ENCODE measurements at places on chromosomes 6 and 20. TPM values are rescaled to one million over a fixed set of nuclear protein-coding genes. Genes with fewer than 3 reads are reported as not detected.

EMILIN3 gene
- 0.96 TPM for total RNA-seq

DLL1 gene
- 75.3 TPM for total RNA-seq

PGBD1 gene
- 11.7 TPM for total RNA-seq

MLIP gene
- total RNA-seq, result 1.3 TPM

PRDM13 gene
- total RNA-seq, result not detected

CAGE1 gene
- not detected for total RNA-seq

HCK gene
- total RNA-seq, result not detected

DNA sequence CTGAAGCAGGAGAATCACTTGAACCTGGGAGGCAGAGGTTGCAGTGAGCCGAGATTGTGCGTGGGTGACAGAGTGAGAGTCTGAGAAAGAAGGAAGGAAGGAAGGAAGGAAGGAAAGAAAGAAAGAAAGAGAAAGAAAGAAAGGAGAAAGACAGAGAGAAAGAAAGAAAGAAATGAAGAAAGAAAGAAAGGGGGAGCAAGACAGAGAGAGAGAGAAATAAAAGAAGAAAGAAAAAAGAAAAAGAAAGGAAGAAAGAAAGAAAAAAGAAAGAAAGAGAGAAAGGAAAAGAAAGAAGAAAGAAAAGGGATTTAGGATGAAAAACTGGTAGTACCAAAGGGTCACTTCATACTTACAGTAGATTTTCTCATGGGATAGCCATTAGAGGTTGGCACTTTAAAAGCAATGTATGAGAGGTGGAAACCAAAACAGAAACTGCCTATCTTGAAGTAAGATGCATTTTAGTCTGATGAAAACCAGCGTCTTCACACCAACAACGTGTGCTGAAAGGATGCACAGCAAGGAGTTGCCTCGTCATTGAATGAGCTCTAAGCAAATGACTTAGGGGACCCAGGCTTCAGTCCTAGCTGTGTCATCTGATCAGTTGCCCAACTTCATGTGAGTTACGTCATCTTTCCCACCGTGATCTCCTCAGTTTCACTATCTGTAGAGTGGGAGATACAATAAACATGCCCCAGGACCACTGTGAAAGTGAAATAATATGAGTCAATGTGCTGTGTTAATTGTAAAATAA, 133.9 kb upstream of the NEDD9 start:
- DNase-seq, result no peak
- no peak overlapping the region for H3K27ac ChIP-seq
- H3K36me3 ChIP-seq, result no peaks in the 10 kb centered on the region
- no peak overlapping the region for H3K4me3 ChIP-seq
- peaks cover 4% of the 10 kb centered on the region for H3K27me3 ChIP-seq

- DNase-seq, result no peak
- no peak overlapping the region for H3K4me3 ChIP-seq
- no peak overlapping the region for H3K27ac ChIP-seq
- H3K4me1 ChIP-seq, result peaks cover 5% of the 10 kb centered on the region
- H3K27me3 ChIP-seq, result no peaks in the 10 kb centered on the region
Measured at GRCh38 chr6:47086051-47086770, 44.1 kb upstream of the ADGRF1 start.

DNA sequence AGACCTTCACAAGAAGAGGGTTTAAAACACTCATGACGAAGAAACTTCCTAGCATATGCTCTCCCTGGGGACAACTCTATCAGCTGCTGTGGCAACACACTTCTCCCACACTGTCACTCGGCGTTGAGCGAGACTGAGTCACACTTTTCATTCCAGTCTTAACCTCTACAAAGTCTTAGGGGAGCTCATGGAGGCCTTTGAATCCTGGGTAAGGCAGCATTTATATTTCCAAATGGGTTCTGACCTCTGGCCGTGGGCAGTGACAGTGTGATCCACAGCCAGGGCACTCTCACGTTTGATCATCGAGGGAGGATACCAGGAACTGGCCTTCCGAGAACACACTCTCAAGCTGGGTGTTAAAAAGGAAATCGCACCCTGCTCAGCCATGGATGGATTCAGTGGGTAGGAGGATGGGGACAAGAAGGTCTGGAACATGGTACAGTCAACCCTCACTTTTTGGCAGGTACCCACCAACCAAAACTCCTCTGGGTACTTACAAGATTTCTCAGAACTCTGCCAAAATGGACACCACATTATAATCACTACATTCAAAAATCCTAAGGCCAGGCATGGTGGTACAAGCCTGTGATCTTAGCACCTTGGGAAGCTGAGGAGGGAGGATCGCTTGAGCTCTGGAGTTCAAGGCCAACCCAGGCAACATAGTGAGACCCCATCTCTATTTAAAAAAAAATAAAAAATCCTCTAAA, 19.6 kb downstream of the RRBP1 start:
- H3K4me1 ChIP-seq, result peaks cover 10% of the 10 kb centered on the region
- no peaks in the 10 kb centered on the region for H3K27me3 ChIP-seq
- no peak for DNase-seq
- H3K27ac ChIP-seq, result peak overlapping the region; percentile 17
- peaks cover 42% of the 10 kb centered on the region for H3K36me3 ChIP-seq

- DNase-seq, result peak; percentile 46
- peaks cover 33% of the 10 kb centered on the region for H3K27me3 ChIP-seq
- H3K4me1 ChIP-seq, result no peaks in the 10 kb centered on the region
- no peak overlapping the region for H3K4me3 ChIP-seq
- H3K36me3 ChIP-seq, result no peaks in the 10 kb centered on the region
Measured at GRCh38 chr20:2387180-2387577, 6.5 kb downstream of the TGM6 start.

GRCh38 chr6:154257067-154257466, 99.5 kb downstream of the IPCEF1 start:
- no peak overlapping the region for H3K4me3 ChIP-seq
- H3K27me3 ChIP-seq, result no peaks in the 10 kb centered on the region
- DNase-seq, result no peak
- peaks cover 1% of the 10 kb centered on the region for H3K36me3 ChIP-seq

DNA sequence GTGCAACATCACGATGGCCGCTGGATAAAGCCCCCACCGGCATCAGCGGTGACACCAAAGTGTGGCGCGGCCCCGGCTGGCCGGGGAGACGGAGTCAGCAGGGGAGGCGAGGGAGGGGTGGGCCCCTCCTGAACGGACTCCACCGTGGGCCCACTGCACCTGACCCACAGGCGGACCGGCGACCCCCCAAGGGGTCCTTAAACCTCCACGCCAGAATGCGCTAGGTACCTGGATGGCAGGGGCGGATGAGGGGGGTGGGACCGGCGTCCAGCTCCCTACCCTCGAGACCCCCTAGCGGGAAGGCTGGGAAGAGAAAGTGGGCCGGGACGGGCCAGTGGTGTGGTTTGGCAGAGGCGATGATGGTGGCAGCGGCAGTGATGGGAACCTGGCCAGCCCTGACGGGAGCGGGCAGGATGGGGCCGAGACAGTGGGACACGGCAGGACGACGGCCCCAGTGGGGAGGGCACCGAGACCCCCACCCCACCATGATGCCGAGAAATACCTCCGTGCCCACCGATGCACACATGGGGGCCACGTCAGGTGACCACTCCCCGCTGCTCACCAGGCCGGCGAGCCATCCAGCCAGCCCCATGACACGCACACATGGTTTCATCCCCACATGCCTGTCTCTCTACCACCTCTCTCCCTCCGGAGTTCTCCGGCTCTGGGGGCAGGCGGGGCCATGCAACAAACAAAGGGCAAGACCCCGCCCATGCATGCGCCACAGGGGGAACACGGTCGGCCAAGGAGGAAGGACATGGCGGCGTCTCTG, 771.9 kb upstream of the DEFB115 start:
- no peak overlapping the region for H3K4me3 ChIP-seq
- peaks cover 9% of the 10 kb centered on the region for H3K36me3 ChIP-seq

DNA sequence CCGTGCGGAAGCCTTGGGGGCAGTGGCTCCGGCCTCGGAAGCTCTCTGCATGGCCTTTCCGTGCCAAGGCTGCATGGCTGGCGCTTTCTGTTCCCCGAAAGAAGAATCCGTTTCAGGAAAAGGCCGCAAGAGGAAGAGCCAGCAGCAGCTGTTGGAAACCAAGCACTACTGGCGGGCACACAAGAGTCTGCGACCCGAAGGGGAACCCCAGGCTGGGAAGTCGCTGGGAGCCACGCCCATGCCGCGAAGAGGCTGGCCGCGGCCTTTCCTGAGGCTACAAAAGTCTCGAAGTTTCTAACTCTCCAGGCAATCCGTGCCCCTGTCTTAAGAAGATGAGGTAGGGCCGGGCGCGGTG, at the start of gene CGAS:
CGAS (minus strand) TSS at position 191 of the 355 bp plus-strand sequence; CDS start at position 75, 116 bp downstream.
- no peaks in the 10 kb centered on the region for H3K4me1 ChIP-seq
- H3K4me3 ChIP-seq, result peak within 1 kb of the TSS; percentile 33
- H3K27ac ChIP-seq, result no peak within 1 kb of the TSS
- H3K27me3 ChIP-seq, result peaks cover 15% of the 10 kb centered on the region
- H3K36me3 ChIP-seq, result no peaks in the 10 kb centered on the region
- no peak for DNase-seq

- no peaks in the 10 kb centered on the region for H3K36me3 ChIP-seq
- H3K27me3 ChIP-seq, result peaks cover 37% of the 10 kb centered on the region
- H3K27ac ChIP-seq, result no peak overlapping the region
- H3K4me1 ChIP-seq, result no peaks in the 10 kb centered on the region
Measured at GRCh38 chr6:159178847-159179246, 9.6 kb downstream of the FNDC1 start.

GRCh38 chr6:4909063-4909706, 94.7 kb downstream of the RPP40 start:
- H3K4me3 ChIP-seq, result no peak overlapping the region
- H3K4me1 ChIP-seq, result peaks cover 47% of the 10 kb centered on the region
- H3K36me3 ChIP-seq, result peaks cover 11% of the 10 kb centered on the region

DNA sequence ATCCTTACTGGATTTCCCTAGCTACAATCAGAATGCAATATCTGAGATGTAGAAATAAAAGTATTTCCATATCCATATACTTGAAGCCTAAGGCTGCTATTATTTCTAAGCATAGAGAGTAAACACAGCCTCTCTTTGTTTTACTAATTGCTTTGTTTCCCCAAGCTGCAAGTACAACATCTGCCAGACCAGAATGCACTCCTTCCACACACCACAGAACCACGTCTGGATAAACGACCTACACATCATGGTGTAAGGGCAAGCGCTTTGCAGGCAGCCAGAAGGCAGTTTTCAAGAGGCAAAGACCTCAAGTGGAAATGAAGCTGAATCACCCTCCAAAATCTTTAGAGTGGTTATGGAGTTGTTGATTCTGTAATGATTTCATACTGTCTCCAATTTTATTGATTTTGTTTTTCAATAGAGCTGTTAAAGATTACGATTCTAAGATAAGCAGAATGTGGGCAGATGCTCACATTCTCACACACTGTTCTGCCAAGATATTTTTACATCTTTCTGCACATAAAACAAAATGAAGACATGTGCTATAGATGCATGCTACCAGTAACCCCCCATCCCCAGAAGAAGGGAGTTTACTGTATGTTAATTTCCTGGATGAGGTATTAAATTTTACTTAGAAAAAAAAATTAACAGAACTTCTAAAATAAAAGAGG, 88.8 kb downstream of the THEMIS start:
- no peak overlapping the region for H3K27ac ChIP-seq
- H3K4me1 ChIP-seq, result peaks cover 3% of the 10 kb centered on the region
- no peak overlapping the region for H3K4me3 ChIP-seq

DNA sequence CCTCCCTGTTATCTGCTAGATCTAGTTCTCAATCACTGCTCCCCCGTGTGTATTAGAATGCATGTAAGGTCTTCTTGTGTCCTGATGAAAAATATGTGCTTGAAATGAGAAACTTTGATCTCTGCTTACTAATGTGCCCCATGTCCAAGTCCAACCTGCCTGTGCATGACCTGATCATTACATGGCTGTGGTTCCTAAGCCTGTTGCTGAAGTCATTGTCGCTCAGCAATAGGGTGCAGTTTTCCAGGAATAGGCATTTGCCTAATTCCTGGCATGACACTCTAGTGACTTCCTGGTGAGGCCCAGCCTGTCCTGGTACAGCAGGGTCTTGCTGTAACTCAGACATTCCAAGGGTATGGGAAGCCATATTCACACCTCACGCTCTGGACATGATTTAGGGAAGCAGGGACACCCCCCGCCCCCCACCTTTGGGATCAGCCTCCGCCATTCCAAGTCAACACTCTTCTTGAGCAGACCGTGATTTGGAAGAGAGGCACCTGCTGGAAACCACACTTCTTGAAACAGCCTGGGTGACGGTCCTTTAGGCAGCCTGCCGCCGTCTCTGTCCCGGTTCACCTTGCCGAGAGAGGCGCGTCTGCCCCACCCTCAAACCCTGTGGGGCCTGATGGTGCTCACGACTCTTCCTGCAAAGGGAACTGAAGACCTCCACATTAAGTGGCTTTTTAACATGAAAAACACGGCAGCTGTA, 73.4 kb downstream of the PTPN1 start:
- no peaks in the 10 kb centered on the region for H3K4me1 ChIP-seq
- DNase-seq, result no peak
- no peak overlapping the region for H3K27ac ChIP-seq
- peaks cover 20% of the 10 kb centered on the region for H3K36me3 ChIP-seq
- no peaks in the 10 kb centered on the region for H3K27me3 ChIP-seq

GRCh38 chr6:93035756-93036155, 383.6 kb downstream of the EPHA7 start:
- peaks cover 1% of the 10 kb centered on the region for H3K36me3 ChIP-seq
- DNase-seq, result no peak
- no peaks in the 10 kb centered on the region for H3K4me1 ChIP-seq
- H3K27ac ChIP-seq, result no peak overlapping the region

- peaks cover 4% of the 10 kb centered on the region for H3K4me1 ChIP-seq
- H3K4me3 ChIP-seq, result no peak overlapping the region
- H3K27ac ChIP-seq, result no peak overlapping the region
- H3K27me3 ChIP-seq, result no peaks in the 10 kb centered on the region
- DNase-seq, result no peak
- H3K36me3 ChIP-seq, result peaks cover 38% of the 10 kb centered on the region
Measured at GRCh38 chr20:35839904-35840303, 68.1 kb downstream of the PHF20 start.

GRCh38 chr6:13485923-13486562, 1.4 kb downstream of the GFOD1 start:
- DNase-seq, result no peak
- H3K4me1 ChIP-seq, result peaks cover 9% of the 10 kb centered on the region
- no peaks in the 10 kb centered on the region for H3K36me3 ChIP-seq
- no peak overlapping the region for H3K27ac ChIP-seq
- H3K27me3 ChIP-seq, result peaks cover 66% of the 10 kb centered on the region

DNA sequence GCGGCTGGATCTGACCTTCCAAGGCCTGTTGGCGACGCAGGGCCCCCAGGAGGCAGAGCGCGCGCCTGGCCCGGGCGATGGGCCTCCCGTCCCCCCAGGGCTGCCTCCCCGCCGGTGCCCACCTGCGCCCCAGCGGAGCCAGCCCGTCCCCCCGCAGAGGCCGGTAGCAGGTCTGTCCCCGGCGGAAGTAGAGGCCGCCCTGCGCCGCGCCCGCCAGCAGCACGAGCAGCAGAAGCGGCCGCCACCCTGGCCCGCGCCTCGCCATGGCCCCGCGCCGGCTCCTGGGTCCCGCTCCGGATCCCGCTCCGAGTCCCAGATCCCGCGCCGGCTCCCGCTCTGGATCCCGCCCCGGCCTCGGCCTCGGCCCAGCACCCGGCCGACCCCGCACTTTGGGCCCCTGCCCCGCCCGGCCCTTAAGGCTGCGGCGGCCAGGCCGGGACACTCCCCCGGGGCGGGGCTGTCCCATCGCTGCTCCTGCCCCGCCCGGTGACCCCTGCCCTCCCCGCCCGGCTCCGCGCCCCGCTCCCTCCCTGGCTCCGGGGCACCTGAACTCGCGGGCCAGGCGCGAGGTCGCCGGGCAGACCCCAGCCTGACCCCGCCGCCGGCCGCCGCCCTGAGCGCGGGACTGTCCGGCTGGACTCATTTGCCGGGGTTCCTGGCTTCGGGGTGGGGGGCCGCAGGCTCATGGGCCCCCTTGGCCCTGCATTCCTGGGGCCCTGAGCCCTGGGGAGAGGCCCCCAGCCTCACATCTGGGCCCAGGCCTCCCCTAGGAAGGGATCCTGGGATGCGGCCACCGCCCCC, at the start of gene CTSZ:
CTSZ (minus strand) TSS at position 391 of the 801 bp plus-strand sequence; CDS start at position 265, 126 bp downstream.
- peaks cover 3% of the 10 kb centered on the region for H3K4me1 ChIP-seq
- peak; percentile 25 for DNase-seq
- H3K4me3 ChIP-seq, result peak within 1 kb of the TSS; percentile 66
- no peak within 1 kb of the TSS for H3K27ac ChIP-seq

All from progenitor cell of endocrine pancreas (in vitro differentiated cells).